Stimulated activated CD8-positive, alpha-beta memory T cell treated with anti-CD3 and anti-CD28 coated beads, Interleukin-7, amount 100 ng/mL, for 1 hour (primary cell): ENCODE measurements at places on chromosomes 3 and 15.

DNA sequence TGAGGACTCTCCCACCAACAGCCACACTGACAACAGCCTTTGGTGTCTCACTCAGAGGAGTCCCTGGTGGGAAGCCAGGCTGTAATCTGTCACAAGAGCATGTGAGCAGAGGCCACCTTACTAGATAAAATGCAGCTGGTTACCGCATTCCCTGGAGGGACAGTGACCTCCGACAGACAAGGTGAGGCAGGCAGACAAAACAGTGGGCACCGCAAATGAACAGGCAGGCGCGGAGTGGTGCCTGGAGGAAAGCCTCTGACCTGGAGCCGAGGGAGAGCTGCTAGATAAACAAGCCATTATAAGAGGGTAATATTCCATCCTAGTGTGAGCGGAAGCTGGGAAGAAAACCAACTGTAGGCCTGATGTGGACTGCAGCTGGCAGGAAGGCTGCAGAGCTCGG lies 736.4 kb downstream of the FHIT start:
- no peak for DNase-seq

DNA sequence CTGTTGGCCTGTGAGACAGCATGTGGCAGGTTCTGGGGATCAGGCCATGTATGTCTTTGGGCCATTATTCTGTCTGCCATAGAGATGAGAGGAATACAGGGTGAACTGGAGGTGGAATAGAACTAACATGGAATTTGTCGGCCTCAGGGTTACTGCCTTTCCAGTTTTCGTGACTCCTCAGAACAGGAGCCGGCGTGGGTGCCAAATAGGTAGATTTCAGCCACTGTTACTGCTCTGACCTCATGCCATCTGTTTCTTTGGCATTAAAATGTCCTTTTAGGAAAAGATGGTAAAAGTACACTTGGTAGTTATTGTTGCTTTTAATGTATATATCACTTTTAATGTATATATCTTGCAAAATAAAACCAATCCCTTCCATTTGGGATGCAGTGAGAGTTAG lies 65.6 kb downstream of the SLTM start:
- no peak for DNase-seq

DNA sequence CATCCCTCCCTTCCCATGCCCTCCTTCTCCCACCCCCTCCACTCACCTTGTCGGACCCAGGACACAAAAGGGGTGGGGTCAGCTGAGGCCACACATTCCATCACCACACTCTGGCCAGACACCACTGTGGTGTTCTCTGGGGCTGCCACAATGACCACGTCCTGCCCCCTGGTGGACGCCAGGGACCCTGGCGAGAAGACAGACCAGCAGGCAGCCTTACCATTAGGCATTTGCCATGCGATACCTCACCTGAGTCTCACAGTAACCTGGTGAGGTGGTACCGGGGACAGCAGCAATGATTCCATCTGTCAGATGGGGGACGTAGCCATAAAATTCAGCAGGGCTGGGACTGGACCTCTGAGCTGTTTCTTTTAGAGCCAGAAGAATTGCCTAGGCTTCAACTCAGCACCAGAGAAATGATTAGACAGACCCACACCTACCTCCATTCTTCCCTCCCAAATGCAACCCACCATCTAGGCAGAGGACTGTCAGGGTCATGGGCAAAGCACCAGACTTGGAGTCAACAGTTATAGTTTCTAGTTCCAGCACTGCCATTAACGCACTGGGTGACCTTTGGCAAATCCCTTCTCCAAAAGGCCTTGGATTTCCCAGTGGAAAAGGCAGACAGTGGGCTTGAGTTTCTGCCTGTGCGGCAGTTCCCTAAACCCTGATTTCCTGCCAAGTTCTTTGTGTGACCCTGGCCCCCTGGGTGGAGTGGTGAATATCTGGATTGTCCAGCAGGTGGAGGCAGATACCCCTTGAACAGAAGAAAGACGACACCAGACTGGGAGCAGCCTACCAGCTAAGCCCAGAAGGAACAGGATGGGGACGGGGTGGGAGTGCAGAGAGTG lies 21.8 kb downstream of the IGDCC4 start:
- no peak for DNase-seq

GRCh38 chr3:60652829-60653228 lies 598.4 kb downstream of the FHIT start:
- DNase-seq, result no peak

- DNase-seq, result no peak
Observed at GRCh38 chr3:41518626-41519025, 319.3 kb downstream of the CTNNB1 start.

DNA sequence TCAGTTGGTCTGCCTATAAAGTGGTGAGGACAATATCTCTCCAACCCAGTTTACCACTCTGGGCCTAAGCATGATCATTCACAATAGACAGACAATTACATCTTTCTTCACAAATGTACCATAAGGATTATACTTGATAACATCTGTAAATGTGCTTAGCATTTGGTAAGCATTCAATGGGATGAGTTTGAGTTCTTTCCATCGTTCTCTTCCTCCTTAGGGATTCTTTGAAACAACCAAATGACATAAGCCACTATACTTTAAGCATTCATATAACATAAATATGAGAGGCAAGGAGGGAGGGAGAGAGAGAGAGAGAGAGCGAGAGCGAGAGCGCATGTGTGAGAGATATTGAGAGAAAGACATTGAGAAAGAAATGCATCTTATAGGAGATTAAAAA lies 303.3 kb upstream of the CBLB start:
- DNase-seq, result no peak

DNA sequence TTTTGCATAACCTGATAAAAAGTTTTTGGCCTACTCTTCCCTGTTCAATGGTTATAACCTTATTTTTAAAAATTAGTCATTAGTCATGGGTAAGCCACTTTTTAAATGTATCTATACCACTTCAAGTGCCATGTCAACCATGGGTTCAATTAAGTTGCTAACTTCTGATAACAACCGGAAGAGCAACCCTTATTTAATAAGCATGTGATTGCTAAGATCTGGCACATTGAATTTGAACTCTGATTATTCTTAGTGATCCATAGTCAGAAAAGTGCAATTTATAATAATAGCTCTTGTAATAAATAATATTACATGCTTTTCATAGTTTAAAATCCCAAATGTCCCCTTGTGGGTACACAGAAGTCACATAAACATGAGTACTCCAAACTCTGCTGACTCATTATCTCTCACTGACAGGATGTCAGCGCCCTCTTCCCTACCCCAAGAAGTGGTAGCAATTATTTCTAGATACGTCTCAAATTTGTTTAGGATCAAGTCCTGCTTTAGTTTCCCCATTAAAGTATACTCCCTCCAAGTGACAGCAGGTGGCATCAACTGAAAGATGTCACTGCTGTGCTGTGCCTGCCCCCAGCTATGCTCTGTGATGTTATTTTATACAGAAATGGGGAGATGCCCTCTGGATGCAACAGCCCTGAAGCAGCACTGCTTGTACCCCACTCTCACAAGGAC lies 18.6 kb downstream of the SAMD7 start:
- no peak for DNase-seq

DNA sequence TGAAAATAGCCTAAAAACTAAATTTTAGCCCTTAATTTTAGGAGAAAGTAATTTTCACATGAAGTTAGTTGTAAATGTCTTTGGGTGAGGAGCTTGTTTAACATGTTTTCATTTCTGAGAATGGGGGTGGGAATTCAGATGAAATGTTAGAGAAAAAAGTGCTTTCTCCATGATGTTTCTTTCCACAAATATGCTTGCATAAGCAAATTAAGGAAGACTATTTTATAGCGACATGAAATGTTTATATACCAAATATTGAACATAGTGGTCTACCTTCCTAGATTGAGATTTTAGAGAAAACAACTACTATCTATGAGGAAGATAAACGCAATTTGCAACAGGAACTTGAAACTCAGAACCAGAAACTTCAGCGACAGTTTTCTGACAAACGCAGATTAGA lies 13.0 kb upstream of the RPLP1 start:
- no peak for DNase-seq
